Right hindlimb (tissue), 1 donor: ENCODE measurements at places on chromosomes 1 and 21.

DNA sequence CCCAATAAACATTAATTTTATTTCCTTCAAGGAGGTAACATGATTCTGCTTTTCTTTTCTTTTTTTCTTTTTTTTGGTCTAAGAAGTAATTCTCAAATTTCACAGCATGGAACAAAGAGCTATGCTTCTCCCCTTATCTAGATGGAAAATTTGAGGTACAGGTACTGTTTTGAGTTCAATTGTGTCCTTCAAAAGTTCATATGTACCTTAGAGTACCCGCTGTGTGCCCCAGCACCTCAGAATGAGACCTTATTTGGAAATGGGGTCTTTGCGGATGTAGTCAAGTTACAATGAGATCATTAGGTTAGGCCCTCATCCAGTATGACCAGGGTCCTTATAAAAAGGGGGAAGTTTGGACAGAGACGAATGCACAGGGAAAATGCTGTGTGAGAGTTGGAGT lies 22.0 kb downstream of the ELAPOR1 start:
- DNase-seq, result no peak

- no peak for DNase-seq
Observed at GRCh38 chr1:108845991-108846390, 10.9 kb downstream of the AKNAD1 start.

DNA sequence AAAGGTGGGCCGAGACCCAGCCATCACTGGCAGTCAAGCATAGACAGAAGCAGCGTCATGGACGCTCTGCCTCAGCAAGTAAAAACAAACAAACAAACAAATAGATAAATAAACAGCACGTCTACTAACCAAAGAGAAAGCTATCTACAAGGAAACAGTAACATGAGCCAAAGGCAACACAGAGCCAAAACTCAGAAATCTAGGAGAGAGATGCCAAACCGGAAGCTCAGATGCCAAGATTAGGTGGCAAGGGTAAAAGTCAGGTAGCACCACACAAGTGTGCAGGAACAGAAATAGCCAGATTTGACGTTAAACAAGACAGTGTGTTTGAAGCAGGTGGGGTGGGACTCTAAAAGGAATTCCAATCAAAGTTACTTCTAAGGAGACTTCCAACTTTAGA lies 448.3 kb upstream of the NFIA start:
- no peak for DNase-seq

GRCh38 chr1:243731301-243731891 lies 118.6 kb downstream of the AKT3 start:
- no peak for DNase-seq

- DNase-seq, result no peak
Observed at GRCh38 chr1:180534214-180534613, 24.6 kb upstream of the OVAAL start.

DNA sequence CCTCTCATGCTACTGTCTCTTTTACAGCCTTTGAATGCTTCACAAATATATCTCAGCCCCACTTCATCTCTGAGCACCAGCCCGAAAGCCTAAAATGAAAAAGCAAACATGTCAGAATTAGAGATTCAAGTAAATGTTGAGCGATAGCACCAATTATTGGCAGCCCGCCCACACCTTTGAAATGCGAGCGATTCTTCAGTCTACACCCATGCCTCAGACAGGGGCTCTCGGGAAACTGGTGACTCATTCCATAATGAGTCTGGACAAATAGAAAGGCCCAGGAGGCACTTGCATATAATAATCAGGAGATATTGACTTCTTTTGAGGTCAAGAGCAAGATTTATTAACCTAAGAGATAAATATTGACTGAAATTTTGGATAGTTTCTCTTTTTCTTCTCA lies 487.3 kb upstream of the PTBP2 start:
- no peak for DNase-seq

DNA sequence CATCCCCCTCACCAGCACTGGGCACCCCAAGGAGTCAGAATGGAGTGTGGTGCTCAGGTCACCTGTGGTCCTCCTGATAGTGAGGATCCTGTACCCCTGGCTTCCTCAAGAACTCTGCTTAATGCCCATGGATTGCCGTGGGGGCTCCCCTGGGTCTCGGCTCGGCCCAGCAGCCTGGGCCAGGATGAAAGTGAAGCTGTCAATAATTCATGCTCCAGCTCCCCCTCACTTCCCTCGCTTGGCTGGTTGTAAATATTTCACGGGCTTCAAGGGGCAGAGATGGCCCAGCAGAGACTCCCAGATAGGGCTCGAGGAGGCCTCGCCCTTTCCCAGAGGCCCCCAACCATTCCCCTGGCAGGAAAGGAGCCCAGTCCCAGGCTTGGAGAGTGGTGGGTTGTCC lies 42.6 kb upstream of the KCNA10 start:
- no peak for DNase-seq

- no peak for DNase-seq
Observed at GRCh38 chr1:199834711-199835110, 192.8 kb upstream of the NR5A2 start.
